ENCODE measurements at places on chromosomes 6 and 20.

- no peak for DNase-seq
- peaks cover 30% of the 10 kb centered on the region for H3K4me1 ChIP-seq
- H3K27me3 ChIP-seq: peaks cover 6% of the 10 kb centered on the region
- no peak overlapping the region for H3K4me3 ChIP-seq
- H3K27ac ChIP-seq: no peak overlapping the region
Measured at GRCh38 chr6:125753218-125753936, 3.9 kb downstream of the HEY2 start.

DNA sequence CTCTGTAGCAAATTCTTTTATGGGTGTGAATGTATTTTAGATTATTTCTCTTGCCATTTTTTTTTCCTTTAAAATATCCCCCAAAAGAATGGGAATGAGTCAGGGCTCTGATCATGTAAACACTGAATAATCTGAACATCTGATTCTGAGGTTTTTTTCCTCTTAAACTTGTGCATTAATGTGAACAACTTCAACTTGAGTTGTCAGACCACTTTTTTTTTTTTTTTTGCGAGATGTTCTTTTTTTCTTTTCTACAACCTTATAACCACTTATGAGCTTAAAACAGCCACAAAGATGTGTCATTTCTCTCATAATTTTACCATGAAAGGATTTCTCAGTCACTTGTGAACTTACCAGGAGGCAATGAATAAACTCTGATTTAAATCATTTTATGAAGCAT, 85.3 kb downstream of the TBC1D7 start:
- no peaks in the 10 kb centered on the region for H3K4me1 ChIP-seq
- no peak for DNase-seq
- H3K36me3 ChIP-seq: no peaks in the 10 kb centered on the region
- H3K27me3 ChIP-seq: no peaks in the 10 kb centered on the region

DNA sequence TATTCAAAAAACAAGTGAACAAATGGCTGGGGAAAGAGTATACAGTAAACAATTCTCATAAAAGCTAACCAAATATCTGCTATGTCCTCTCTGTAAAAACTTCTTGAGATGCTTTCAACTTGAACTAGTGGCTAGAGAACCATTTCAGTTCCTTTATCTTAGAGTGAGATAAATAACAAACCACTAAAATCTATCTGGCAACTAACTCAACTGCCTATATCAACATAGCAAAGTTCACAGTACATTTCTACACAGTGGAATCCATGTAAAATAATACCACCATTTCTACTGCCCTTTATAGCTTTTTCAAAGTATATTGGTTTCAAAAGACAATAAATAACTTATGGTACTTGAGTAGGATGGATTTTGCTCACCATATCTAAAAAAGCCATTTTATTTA, 95.1 kb downstream of the MMS22L start:
- H3K27ac ChIP-seq: no peak overlapping the region
- H3K4me1 ChIP-seq: no peaks in the 10 kb centered on the region
- no peak for DNase-seq
- no peaks in the 10 kb centered on the region for H3K36me3 ChIP-seq

DNA sequence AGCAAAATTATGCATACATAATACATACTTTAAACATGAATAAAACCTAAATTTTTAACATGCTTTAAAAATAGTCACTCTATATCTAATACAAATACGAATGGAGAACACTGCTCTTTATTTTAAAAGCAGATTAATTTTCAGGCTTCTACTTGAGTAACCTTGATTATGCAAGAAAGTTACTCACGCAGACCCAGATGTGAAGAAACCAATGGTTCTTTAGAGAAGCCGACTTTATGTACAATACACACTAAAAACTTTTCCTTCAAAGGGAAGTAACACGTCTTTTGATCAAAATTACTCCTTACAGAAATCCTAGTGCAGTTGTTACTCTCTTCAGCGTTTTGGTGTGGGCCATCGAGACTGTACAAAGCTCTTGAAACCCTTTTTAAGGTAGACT, 136.9 kb upstream of the SLC22A16 start:
- H3K36me3 ChIP-seq: peaks cover 16% of the 10 kb centered on the region
- H3K27me3 ChIP-seq: no peaks in the 10 kb centered on the region
- DNase-seq: no peak
- no peak overlapping the region for H3K4me3 ChIP-seq

GRCh38 chr20:64101731-64102621, 5.4 kb downstream of the NPBWR2 start:
- no peak overlapping the region for H3K27ac ChIP-seq
- peak overlapping the region; percentile 56 for H3K4me3 ChIP-seq
- no peaks in the 10 kb centered on the region for H3K36me3 ChIP-seq

DNA sequence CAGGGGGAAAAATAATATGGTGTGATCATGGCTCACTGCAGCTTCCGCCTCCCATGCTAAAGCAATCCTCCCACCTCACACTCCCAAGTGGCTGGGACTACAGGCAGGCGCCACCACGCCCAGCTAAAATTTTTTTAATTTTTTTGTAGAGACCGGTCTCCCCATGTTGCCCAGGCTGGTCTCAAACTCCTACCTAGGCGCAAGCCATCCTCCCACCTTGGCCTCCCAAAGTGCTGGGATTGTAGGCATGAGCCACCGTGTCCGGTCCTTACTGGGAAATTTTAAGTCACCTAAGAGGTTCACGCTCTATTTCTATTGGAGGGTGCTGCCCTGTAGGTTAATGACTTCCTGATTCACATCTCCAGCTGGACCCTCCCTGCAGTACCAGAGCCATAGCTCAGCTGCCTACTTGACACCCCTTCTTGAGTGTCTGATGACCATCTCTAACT, 626 bp upstream of the CDK5RAP1 start:
- H3K27ac ChIP-seq: peak overlapping the region; percentile 73
- DNase-seq: no peak
- peak overlapping the region; percentile 97 for H3K4me3 ChIP-seq
- H3K4me1 ChIP-seq: peaks cover 47% of the 10 kb centered on the region
- peaks cover 20% of the 10 kb centered on the region for H3K36me3 ChIP-seq
- H3K27me3 ChIP-seq: no peaks in the 10 kb centered on the region

GRCh38 chr6:1472643-1473042, 83.3 kb downstream of the FOXF2 start:
- H3K4me3 ChIP-seq: no peak overlapping the region
- no peak overlapping the region for H3K27ac ChIP-seq
- DNase-seq: no peak
- no peaks in the 10 kb centered on the region for H3K4me1 ChIP-seq
- H3K36me3 ChIP-seq: no peaks in the 10 kb centered on the region
- no peaks in the 10 kb centered on the region for H3K27me3 ChIP-seq

DNA sequence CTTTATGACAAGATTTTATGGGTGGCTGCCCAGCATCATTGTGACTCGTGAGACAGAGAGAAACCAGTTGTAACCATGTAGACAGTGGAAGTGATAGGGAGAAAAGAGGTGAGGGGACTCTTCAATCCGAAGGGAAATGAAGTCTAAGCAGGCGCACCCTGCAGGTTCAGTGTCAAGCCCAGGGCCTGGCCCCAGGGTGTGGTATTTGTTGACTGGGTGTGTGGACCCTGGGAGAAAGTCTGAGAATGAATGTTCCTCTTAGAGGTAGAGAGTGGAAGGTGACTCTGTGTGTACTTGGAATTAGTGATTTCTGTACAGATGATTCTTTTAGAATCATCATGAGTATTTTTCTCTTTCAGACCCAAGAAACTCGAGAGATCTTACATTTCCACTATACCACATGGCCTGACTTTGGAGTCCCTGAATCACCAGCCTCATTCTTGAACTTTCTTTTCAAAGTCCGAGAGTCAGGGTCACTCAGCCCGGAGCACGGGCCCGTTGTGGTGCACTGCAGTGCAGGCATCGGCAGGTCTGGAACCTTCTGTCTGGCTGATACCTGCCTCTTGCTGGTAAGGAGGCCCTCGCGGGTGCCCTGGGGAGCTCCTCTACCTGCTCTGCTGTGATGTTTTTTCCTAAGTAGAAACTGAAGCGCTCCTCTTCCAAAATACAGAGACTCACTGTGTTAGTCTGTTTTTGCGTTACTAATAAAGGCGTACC, 68.0 kb downstream of the PTPN1 start:
- H3K27me3 ChIP-seq: no peaks in the 10 kb centered on the region
- no peak overlapping the region for H3K4me3 ChIP-seq
- peaks cover 79% of the 10 kb centered on the region for H3K36me3 ChIP-seq
- H3K27ac ChIP-seq: peak overlapping the region; percentile 60
- DNase-seq: no peak

DNA sequence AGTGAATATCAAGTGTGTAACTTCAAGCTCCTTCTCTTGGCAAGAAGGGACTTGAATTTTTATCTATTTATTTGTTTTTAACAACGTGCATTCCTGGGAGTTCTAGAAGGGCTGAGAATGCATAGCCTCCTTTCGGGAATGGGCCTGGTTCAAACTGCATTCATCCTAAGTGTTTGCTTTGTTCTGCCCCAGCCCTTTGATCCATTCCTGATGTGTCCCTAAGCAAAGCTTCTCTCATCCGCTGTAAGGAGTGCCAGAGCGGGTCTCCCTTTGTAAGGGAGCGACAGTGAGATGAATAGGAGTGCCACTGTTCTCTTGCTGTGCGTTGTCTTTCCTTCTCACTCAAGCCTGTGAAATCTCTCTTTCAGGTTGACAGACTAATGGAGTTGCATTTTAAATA, 61.0 kb upstream of the VSTM2L start:
- H3K27me3 ChIP-seq: no peaks in the 10 kb centered on the region
- H3K4me3 ChIP-seq: no peak overlapping the region
- no peak overlapping the region for H3K27ac ChIP-seq
- DNase-seq: no peak

- DNase-seq: no peak
- no peak overlapping the region for H3K27ac ChIP-seq
- no peaks in the 10 kb centered on the region for H3K27me3 ChIP-seq
- no peak overlapping the region for H3K4me3 ChIP-seq
Measured at GRCh38 chr20:24917797-24918578, 31.1 kb upstream of the CST7 start.

GRCh38 chr6:129105035-129105434, 222.1 kb downstream of the LAMA2 start:
- DNase-seq: no peak

- no peaks in the 10 kb centered on the region for H3K27me3 ChIP-seq
- no peak overlapping the region for H3K4me3 ChIP-seq
- peak overlapping the region; percentile 77 for H3K27ac ChIP-seq
- peaks cover 44% of the 10 kb centered on the region for H3K4me1 ChIP-seq
- H3K36me3 ChIP-seq: no peaks in the 10 kb centered on the region
- DNase-seq: peak; percentile 77
Measured at GRCh38 chr6:111686249-111686931, 80.7 kb upstream of the TRAF3IP2 start.

DNA sequence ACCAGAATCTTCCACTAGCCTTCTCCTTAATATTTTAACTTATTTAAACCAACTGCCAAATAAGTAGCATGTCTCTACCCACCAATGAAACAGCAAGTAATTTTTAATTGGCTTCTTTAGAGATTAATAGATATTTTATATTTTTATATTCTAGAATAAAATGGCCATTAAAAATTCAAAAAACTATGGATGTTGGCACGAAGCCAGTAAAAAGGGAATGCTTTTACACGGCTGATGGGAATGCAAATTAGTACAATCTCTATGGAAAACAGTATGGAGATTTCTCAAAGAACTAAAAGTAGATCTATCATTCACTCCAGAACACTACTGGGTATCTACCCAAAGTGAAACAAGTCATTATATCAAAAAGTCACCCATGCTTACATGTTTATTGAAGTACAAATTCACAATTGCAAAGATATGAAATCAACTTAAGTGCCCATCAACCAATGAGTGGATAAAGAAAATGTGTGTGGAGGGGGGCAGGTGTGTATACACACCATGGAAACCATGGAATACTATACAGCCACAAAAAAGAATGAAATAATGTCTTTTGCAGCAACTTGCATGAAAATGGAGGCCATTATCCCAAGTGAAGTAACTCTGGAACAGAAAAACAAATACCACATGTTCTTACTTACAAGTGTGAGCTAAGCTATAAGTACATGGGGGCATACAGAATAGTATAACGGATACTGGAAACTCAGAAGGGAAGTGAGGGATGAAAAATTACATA, 15.1 kb downstream of the SHPRH start:
- H3K4me3 ChIP-seq: no peak overlapping the region
- H3K36me3 ChIP-seq: peaks cover 27% of the 10 kb centered on the region
- H3K27ac ChIP-seq: no peak overlapping the region
- no peaks in the 10 kb centered on the region for H3K4me1 ChIP-seq

- DNase-seq: no peak
- no peaks in the 10 kb centered on the region for H3K36me3 ChIP-seq
- no peaks in the 10 kb centered on the region for H3K27me3 ChIP-seq
- H3K27ac ChIP-seq: no peak overlapping the region
Measured at GRCh38 chr6:169388395-169389166, 134.9 kb upstream of the THBS2 start.

DNA sequence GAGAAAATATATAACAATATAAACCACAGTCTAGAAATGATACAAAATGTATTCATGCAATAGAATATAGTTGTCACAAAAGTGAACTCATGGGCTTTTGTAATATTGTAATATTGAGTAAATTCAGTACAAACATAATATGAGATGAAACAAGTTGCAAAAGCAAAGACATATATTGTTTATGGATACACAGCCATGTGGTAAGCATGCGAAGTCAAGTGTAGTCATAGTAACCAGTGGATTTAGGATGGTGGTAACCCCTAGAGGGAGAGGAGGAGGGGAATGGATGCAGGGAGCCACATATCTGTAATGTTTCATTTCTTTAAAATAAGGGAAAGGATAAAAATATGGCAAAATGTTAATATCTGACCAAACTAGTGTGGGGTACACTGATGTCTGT, 47.3 kb downstream of the ARMC2 start:
- peaks cover 24% of the 10 kb centered on the region for H3K4me1 ChIP-seq
- no peak for DNase-seq
- H3K27ac ChIP-seq: peak overlapping the region; percentile 38
- H3K36me3 ChIP-seq: no peaks in the 10 kb centered on the region
- H3K27me3 ChIP-seq: no peaks in the 10 kb centered on the region

DNA sequence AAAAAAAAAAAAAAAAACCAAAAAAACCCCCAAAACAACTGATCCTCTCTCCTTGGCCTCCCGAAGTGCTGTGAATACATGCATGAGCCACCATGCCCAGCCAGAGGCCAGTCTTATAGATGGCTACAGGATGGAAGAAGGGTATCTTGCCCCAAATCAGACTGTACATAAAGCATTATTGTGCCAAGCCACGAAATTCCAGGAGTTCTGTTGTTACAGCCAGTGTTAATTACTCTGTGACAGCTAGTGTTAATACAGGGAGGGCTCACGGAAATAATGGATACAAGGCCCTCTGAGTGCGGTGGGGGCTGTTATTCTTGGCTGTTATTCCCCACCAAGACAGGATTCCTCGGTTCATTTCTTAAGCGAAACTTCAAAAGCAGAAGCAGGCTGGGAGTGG, 1.4 kb upstream of the CLPSL2 start:
- peaks cover 16% of the 10 kb centered on the region for H3K27me3 ChIP-seq
- no peak for DNase-seq
- no peak overlapping the region for H3K4me3 ChIP-seq
- no peaks in the 10 kb centered on the region for H3K36me3 ChIP-seq
- H3K27ac ChIP-seq: no peak overlapping the region

- H3K27me3 ChIP-seq: no peaks in the 10 kb centered on the region
- no peak overlapping the region for H3K27ac ChIP-seq
- no peak for DNase-seq
- H3K36me3 ChIP-seq: no peaks in the 10 kb centered on the region
- H3K4me3 ChIP-seq: no peak overlapping the region
Measured at GRCh38 chr20:22404419-22405170, 179.8 kb downstream of the FOXA2 start.

All from esophagus muscularis mucosa (tissue), 4 donors.